ENCODE measurements at places on chromosomes 3 and 15.

- DNase-seq = no peak
Measured at GRCh38 chr15:73571346-73571745, 61.8 kb downstream of the NPTN start.

- no peak for DNase-seq
Measured at GRCh38 chr3:4825436-4826236, 153.6 kb upstream of the BHLHE40 start.

GRCh38 chr3:138439646-138440045 is 5.2 kb downstream of the ESYT3 start:
- no peak for DNase-seq

GRCh38 chr15:57596978-57597377 is 5.3 kb downstream of the MYZAP start:
- DNase-seq = no peak

DNA sequence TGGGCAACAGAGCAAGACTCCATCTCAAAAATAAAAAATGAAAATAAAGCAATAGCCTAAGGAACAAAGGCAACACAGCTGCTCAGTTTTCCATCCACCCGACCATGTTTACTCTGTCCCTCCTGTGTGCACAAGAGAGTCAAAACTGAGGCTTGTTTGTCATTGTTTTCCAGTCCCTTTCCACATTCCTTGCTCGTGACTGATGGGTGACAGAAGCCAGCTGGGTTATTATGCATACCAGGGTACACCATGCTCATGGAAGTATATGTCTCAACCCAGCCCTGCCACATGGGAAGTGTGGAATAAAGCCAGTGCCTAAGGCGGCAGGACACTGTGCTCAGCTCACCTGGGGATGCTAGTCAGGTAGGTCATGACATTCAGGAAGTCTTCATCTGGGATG is 49.5 kb downstream of the MCF2L2 start:
- no peak for DNase-seq

DNA sequence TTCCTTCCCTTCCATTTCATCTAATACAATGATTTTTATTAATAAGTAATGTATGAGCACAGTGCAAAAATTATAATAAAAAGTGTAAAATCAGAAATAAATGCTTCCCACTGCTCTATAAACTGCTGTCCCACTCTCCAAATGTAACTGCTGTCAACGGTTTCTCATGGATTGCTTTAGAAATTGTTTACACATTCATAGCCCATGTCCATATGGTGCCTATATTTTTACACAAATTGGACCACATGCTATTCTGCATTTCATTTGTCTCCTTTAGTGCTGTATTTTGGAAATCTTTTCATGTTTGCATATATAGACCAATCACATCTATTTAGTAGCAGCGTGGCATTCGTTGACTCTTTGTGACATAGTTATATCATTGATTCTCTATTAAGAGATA is 164.7 kb upstream of the SLCO3A1 start:
- no peak for DNase-seq

DNA sequence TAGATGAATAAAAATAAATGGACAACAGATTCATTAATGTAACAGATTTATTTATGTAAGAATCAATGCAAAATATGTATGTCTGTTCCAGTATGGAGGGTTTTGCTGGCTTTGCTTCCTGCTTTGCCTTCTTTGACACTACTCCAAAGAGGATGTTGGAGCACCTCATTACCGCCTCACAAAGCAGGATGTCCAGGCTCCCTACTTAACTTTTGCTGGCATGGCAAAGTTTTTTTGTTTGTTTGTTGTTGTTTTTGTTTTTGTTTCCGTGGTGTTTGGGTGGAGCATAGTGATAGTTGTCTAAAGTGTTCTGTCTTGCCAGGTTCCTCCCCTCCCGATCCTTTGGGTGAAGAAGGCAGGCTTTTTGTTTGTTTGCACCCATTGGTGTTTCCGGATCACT is 38.7 kb downstream of the DIPK2A start:
- DNase-seq = no peak
